ENCODE measurements at places on chromosomes 1 and 21.
A peak's percentile ranks its signal among the peaks of the same experiment; 100 is the strongest.

GRCh38 chr1:26476958-26477357 lies 4.7 kb downstream of the HMGN2 start:
- DNase-seq, result no peak

DNA sequence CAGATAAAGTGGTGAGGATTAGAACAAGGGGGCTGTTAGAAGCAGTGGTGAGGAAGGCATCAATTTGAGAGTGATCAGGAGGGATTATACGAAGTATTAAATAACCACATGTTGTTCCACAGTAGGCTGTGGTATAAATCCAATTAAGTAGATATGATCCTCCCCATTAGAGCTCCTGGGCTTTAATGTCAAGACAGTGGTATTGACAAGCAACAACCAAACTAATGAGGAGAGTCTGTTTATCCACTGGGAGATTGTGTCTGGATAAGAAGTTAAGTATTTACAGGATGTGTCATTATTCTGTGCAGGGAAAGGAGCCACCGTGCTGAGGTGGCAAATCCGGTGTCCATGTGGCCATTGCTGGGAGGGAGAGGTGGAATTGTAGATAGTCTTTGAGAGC lies 5.8 kb downstream of the ACTN2 start:
- no peak for DNase-seq

DNA sequence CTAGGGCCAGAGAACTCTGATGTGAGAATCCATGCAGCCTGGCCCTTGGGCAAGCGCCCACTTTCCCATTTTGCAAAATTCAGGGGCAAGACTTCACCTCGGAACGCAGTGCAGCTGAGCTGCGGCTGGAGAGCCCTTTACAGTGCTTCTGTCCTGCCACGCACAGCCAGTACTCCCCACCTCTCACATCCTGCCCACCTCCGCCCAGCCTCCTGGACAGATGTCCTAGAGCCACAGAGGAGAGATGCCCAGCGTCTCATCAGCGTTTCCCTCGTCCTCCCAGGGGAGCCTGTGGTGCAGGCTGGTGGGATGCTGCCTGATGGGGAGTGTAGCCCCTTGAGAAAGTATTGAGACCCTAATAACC lies 29.6 kb downstream of the RUNX3 start:
- no peak for DNase-seq

GRCh38 chr1:171112119-171112518 lies 21.4 kb downstream of the FMO3 start:
- DNase-seq, result no peak

GRCh38 chr1:202439308-202439707 lies 90.8 kb downstream of the PPP1R12B start:
- no peak for DNase-seq

GRCh38 chr1:1420654-1421141 lies 378 bp downstream of the ANKRD65 start:
- DNase-seq, result no peak

DNA sequence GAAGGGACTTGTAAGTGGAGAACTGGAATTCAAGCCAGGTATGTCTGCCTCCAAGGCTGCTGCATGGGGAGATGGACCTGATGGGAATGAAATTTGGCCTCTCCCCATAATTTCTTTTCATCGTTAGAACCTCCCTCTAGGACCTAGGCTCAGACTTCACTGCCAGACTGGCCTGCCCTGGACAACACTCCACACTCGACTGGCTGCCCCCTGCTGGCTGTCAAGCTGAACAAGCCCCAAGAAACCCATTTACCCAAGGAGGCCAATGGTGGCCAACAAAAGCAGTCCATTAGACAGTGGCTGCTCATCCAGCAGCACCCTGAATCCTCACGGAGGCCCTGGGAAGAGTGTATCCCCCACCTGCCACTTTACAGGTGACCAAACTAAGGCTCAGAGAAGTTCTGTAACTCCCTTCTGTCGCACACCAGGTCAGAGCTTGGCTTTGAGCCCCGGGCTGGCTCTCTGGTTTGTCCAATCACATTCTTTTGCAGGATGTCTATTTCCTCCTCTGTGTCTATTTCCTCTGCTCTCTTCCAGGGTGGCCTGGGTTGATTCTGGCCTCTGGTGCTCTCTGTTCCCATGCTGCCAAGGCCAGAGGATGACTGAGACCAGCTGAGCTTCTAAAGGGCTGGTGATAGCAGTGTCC lies 3.8 kb downstream of the RNF186 start:
- peak; percentile 12 for DNase-seq

DNA sequence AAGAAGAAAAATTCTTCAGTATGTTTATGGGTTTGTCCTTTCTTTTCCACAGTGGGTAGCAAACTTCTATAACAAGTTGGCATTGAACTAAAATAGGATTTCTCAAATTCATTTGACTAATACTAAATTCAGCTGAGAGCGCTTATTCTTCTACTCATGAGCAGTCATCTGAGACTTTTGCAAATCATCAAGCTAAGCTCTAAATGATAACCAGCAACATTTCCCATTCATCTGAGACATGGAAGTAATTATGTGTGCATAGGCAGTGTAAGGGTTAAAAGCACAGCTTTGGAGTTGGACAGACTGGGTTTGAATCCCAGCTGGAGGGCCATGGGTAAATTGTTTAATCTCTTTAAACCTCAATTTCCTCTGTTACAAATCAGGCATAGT lies 18.3 kb upstream of the CNR2 start:
- DNase-seq, result no peak

- DNase-seq, result no peak
These were observed 135.4 kb upstream of the SOD1 start for GRCh38 chr21:31524140-31524539.

GRCh38 chr1:245370175-245370825 lies 215.5 kb downstream of the KIF26B start:
- no peak for DNase-seq

DNA sequence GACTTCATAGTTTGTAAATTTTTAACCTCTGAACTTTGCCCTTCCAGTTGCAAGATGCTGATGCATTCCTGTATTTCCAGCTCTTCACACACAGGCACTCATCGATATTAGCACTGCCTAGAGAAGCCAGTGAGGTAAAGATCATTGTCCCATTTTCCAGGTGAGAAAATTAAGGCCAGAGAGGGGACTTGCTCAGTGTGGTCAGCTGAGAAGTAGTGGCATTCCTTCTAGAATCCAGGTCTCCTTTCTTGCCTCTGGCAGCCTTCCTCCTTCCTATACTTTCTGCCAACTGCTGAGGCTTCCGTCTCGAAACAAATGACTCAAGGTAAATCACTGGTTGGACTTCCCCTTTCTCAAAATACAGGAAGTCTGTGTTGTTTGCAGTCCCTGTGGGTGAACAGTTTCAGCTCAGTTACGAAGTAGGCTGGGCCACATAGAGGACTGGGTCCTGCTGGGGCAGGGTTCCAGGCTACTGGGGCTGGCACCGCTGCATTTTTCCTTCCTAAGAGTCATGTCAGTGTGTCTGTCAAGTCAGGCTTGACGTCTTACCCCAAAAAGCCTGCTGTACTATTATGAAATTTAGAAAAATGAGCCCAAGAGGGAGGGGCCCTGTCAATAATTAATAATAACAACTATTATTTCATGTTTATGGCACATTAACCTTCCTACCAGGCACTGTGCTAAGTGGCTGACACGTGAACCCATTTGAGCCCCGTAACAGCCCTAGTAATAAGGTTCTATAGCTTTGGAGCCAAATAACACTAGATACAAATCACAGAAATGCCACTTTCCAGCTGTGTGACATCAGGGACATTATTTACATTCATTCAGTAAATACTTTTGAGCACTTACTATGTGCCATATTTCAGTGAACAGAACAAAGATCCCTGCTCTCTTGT lies 16.6 kb upstream of the RNF19B start:
- peak; percentile 31 for DNase-seq

DNA sequence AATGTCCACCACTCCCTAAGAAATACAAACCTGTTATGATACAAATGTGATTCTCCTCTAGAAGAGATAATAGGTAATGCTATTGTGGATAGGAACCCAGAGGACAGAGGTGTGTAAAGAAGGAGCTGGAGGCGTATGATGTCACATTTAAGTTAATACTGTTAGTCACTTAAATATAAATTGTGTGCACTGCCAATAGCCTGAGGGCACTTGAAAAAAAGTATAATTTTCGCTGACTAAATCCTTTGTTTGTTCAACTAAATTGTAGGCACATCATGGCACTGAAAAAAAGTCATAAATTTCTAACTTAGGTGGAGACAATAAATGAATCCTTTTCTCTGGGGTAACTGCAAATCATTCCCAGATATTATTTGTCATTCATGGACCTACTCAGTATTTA lies 4.4 kb downstream of the RCSD1 start:
- DNase-seq, result no peak

- no peak for DNase-seq
These were observed 3.1 kb downstream of the USP48 start for GRCh38 chr1:21779613-21780521.

- no peak for DNase-seq
These were observed 65.8 kb downstream of the TRIM11 start for GRCh38 chr1:228340686-228341449.

DNA sequence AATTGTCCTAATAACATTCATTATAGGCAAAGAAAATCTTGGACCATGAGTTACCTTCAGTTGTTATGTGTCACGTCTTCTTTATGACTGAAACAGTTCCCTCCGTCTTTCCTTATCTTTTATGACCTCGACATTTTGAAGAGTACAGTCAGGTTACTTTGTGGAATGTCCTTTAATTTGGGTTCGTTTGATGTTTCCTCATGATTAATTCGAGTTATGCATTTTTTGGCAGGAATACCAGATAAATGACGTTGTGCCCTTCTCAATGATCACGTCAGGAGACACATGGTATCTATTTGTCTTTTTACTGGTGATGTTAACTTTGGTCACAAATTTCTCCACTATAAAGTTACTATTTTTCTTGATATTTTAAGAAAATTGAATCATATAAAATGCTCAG lies 17.3 kb upstream of the KLF17 start:
- DNase-seq, result no peak

DNA sequence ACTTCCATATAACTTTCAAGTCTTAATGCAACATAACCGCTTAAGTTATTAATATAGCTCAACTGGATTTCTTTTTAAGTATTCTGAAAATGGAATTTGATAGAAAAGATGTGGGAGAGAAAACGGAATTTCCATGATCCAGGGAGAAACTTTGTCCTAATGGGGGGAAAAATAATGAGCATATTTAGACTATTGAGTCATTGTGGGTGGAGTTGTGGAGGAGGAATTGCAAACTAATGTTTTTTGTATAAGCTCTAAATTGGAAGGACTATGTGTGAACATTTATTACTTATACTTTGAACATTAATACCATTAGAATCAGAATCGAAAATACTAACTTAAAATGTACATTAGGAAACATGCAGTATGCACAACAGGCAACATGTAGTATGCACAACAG lies 159.9 kb upstream of the NEGR1 start:
- DNase-seq, result no peak

DNA sequence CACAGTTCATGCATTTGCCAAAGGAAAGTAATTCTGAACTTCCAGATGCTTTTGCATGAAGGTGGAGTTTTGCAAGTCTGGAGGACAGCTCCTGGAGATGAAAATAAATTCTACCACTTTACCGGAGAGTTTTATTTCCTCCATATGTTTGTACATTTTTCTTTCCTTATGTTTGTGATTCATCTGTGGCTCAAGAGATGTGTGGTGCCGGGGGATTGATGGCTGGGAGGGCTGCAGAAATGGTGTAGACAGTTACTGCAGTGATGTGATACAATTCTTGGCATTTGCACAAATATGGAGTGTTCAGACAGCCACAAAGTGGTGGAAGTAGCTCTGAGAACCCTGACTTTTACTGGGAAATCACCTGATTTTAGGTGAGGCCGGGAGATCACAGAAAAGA lies 58.5 kb upstream of the ASB17 start:
- DNase-seq, result no peak

- DNase-seq, result no peak
These were observed 94.3 kb downstream of the ADGRL4 start for GRCh38 chr1:78911956-78912880.

DNA sequence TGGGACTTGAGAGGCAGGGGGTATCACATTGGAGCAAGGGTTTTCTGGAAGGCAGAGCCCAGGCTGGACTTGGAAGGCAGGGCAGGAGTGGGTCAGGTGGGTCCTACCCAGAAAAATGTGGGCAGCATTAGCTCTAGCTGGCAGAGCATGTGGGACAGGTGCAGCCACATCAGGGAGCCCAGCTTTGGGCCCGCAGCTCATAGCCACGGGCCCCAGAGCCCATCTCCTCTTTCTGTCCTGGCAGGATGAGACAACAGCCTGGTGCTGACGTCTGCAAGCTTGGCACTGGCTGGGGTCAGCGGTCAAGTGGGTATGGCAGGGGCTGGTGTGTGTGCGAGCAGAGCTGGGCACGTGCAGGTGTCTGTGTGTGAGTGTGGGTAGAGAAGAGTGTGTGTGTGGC lies 154.7 kb downstream of the GRIK3 start:
- DNase-seq, result no peak

- DNase-seq, result no peak
These were observed 301.2 kb upstream of the SPAG17 start for GRCh38 chr1:118486199-118486598.

DNA sequence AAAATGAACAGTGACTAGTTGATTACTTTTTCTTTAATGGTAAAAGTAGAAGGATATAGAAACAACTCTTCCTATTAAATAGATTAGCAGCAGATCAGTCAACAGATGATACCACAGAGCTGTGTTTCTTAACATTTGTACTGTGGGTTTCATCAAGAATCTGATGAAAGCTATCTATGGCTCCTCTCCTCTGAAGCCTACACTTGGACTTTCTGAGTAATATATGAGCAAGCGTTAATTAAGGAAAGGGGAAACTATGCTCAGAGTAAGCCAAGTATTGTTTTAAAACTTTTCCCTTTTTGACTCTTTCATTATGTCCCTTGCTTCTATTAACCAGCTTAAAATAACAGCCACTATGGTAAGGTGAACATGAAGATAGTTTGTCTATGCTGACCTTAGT lies 10.8 kb downstream of the ARID4B start:
- no peak for DNase-seq

DNA sequence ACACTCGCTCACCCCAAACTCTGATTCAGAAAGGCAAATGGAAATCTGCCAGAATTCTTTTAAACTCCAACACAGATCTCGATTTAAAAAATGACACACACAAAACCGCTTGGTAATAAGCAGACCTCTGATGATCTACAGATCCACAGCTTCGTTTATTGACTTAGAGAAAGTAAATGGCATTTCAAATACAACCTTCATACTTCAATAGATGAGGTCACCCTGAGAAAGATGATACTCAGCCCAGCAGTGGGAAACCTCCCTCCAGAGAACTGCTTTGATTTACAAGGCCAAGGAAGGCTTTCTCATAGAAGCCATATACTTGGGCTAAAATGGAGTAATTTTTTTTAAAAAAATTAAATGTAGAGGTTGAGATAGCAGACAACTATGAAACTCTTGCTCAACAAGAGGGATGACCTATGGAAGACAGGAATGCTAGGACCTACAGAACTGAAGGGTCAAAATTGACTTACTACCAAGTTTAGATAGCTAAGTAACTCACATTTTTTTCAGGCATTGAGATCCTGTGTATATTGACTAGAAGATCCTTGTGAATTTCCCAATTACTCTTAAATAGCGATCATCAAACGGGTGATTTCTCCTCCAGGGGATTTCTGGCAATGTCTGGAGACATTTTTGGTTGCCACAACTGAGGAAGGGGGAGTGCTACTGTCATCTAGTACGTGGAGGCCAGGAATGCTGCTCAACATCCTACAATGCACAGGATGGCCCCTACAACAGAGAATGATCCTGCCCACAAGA lies 143.9 kb downstream of the CLIC6 start:
- DNase-seq, result no peak
